Glomerular endothelial cell (primary cell): ENCODE measurements at places on chromosomes 6 and 20.

GRCh38 chr6:142457638-142458406, 156.0 kb downstream of the ADGRG6 start:
- no peak for DNase-seq

- no peak for DNase-seq
Measured at GRCh38 chr6:14721103-14721758, 524.6 kb upstream of the JARID2 start.

GRCh38 chr6:52788478-52788877, 15.1 kb downstream of the GSTA1 start:
- no peak for DNase-seq

GRCh38 chr6:167475947-167476346, 151.1 kb downstream of the TTLL2 start:
- DNase-seq: no peak

DNA sequence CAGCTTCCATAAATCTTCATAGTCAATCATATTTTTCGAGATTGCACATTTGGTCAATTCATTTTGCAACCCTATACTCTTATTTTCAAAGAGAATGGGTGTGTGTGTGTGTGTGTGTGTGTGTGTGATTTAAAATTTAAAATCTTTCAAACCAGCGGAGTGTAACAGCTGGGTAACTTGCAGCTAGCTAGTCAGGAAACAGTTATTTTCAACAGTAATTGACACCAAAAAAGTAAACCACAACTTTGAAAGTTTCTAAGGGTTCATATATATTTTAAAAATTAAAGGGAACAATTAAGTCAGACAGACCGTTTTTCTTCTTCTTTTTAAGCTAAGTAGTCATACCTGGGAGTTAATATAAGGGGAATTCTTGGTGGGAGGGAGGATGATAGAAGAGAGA, 57.0 kb downstream of the PRR18 start:
- no peak for DNase-seq

DNA sequence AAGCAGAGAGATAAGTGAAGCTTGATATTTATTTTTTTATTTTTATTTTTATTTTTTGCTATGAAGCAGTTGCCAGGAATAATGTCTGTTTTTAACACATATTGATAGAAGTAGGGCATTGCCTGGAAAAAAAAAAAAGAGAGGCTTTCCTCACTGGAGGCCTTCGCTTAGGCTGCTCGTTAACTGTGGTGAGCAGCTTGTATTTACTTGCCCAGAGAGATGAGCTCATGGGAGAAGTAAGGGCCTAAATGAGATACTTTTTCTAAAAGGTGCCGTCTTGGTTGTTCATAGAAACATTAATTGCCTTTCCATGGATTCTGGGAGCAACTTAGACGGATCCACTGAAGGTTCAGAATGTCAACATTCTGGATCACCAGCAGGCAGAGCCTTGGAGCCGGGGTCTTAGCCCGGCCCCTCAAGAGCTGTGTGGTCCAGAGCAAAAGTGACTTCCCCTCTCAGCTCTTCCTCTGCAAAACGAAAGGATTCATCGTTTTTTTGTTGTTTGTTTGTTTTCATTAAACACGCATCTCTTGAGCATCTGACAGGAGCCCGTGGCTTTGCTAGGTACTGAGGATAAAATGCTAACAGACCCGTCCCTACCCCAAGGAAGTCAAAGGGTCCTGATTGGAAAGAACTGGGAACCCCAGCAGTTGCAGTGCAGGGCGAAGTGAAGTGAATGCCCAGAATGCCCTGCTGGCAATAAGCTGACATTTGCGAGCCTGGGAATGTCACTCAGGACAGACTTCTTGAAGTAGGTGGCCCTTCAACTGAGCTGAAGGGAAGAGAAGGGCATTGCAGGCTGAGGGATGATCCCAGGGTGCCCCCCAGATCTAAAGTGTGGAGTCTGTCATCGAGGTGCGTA, 138.5 kb downstream of the ZDHHC14 start:
- no peak for DNase-seq

GRCh38 chr20:33030076-33030475, 1.4 kb upstream of the BPIFB6 start:
- no peak for DNase-seq

- no peak for DNase-seq
Measured at GRCh38 chr6:125995972-125996580, 9.7 kb downstream of the TRMT11 start.

DNA sequence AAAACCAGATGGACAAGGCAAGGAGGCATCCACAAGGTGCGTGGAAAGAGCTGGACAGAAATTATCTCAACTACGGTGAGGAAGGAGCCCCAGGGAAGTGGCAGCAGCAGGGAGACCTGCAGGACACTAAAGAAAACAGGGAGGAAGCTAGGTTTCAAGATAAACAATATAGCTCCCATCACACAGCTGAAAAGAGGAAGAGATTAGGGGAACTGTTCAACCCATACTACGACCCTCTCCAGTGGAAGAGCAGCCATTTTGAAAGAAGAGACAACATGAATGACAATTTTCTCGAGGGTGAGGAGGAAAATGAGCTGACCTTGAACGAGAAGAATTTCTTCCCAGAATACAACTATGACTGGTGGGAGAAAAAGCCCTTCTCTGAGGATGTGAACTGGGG, 26.8 kb downstream of the TRMT6 start:
- no peak for DNase-seq

- DNase-seq: no peak
Measured at GRCh38 chr20:60304026-60304590, 345.9 kb downstream of the CDH26 start.

GRCh38 chr6:57134954-57135353, 37.2 kb upstream of the BAG2 start:
- DNase-seq: no peak

DNA sequence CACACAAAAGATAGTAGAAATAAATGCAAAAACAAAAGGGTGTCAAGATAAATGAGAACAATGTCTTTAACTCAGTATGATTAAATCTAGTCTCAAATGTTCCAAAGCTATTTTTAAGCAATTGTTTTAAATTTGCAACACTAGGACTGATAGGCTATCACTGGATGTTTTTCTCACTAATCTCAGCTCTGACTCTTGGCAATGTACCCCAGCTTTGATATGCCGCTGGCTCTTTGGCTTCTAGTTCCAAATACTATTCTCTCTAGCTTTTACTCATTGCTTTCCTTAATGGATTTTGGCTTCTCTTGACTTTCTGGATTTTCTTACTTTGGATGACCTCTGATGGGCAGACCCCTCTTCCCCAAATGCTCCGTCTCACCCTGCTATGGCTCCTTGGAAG, 116.0 kb upstream of the SLC35B3 start:
- no peak for DNase-seq

GRCh38 chr6:150510576-150510975, 89.1 kb upstream of the PLEKHG1 start:
- no peak for DNase-seq

DNA sequence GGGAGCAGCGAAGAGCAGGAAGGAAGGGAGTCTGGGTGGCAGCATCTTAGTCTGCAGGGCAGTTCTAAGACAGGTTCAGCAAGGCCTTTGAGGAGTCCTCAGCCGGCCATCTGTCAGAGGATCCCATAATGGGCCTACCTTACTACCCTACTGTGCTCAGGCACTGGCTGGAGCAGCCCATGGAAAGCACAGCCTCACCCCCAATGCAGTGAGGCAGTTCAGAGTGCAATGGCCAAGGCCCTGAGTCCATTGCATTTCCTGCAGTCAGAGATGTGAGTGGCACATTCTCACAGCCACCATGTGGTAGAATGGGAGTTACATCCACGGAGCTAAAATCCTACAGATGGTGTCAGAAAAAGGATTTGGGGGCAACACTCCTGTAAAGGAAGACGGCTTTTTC, 19.4 kb upstream of the OVOL2 start:
- DNase-seq: no peak

DNA sequence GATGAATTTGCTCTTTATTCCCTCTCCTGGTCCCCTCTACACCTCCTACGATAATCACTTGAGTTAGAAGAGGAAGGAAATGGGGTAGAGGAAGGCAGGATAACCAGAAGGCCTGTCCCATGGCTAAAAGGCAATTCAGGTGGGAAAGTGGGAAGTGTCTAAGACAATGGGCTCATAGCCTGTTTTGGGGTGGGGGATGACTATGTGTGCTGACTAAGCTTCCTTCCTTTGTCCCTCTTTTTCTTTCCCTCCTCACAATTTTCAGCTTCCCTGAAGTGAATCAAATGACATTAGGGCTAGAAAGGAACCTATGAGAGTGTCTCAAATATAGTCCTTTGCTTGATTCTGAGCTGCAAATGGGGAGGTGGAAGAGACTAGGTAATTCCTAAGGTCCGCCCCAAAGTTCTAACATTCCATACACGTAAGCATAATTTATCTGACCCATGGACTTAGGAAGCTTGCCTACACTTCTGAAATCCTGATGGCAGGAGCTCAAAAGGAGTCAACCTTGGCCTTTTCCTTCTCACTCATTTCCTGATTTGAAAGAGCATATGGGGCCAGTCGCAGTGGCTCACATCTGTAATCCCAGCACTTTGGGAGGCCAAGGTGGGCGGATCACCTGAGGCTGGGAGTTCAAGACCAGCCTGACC, 24.3 kb downstream of the EDEM2 start:
- no peak for DNase-seq

DNA sequence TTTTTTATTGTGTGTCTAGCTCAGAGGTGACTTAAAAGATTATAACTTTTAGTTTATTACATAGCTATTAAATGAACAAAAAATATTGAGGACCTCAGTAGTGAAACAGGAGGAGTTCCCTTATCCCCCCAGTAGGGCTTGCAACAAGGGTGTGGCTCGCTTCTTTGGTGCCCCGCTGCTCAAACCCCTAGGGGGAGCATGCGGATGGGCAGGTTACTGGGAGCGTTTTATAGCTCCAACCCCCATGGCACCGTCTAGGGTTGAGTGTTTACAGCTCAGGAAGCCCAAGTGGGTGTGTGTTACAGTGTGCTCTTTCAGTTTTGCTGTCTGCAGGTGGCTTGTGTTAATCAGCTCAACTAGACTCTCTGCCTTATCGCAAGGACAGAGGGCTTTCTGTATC, 1513.7 kb downstream of the GRIK2 start:
- DNase-seq: no peak
